Amniotic stem cell (primary cell): ENCODE measurements at places on chromosomes 16 and 17.
A peak's percentile ranks its signal among the peaks of the same experiment; 100 is the strongest.

DNA sequence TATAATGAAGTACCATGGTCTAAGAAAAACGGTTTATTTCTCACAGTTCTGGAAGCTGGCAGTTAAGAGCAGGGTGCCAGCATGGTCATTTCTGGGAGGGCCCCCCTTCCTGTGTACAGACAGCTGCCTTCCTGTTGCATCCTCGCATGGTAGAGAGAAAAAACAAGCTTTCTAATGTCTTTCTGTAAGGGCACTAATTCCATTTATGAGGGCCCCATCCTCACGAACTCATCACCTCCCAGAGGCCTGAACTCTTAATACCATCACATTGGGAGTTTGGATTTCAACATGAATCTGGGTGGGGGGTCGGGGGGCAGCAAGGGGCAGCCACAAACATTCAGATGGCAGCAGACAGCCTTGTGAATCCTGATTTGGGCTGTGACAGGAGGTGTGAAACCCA, 149.7 kb downstream of the CCDC182 start:
- DNase-seq: no peak

GRCh38 chr16:4064950-4065352, 51.3 kb downstream of the ADCY9 start:
- DNase-seq: no peak

DNA sequence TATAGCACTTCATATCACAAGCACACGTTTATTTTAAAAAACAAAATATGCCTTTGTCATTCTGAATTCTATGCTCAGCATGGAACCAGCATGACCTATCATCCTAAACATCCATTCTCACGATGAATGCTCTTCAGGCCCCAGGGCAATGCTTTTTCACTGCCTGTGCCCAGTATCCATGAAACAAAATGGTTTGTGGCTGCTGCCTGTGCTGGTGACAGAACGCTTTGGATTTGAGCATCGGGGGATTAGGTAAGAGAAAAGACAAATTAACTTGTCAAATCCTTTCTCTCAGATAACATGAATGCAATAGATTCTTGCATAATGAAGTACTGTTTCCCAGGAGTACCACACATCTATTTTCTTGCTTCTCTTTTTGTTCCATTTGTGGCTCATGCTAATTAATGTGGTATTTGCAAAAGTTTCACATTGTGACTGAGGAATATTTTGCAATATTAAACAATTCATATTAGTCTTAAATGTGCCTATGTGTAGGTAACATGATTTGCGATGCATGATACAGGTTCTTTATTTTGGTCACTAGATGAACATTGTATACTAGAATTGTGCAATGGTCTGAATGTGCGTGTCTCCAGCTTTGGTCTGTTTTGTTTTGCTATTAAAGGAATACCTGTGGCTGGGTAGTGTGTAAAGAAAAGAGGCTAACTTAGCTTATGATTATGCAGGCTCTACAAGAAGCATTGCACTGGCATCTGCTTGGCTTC, 25.8 kb upstream of the SRSF1 start:
- no peak for DNase-seq

GRCh38 chr16:70647441-70648359, 1.3 kb downstream of the IL34 start:
- no peak for DNase-seq

- no peak for DNase-seq
Observed at GRCh38 chr16:60905811-60906210, 1130.4 kb downstream of the CDH8 start.

GRCh38 chr17:81091774-81092517, 57.0 kb downstream of the BAIAP2 start:
- no peak for DNase-seq

GRCh38 chr16:75113541-75114121, 2.9 kb downstream of the LDHD start:
- DNase-seq: no peak

DNA sequence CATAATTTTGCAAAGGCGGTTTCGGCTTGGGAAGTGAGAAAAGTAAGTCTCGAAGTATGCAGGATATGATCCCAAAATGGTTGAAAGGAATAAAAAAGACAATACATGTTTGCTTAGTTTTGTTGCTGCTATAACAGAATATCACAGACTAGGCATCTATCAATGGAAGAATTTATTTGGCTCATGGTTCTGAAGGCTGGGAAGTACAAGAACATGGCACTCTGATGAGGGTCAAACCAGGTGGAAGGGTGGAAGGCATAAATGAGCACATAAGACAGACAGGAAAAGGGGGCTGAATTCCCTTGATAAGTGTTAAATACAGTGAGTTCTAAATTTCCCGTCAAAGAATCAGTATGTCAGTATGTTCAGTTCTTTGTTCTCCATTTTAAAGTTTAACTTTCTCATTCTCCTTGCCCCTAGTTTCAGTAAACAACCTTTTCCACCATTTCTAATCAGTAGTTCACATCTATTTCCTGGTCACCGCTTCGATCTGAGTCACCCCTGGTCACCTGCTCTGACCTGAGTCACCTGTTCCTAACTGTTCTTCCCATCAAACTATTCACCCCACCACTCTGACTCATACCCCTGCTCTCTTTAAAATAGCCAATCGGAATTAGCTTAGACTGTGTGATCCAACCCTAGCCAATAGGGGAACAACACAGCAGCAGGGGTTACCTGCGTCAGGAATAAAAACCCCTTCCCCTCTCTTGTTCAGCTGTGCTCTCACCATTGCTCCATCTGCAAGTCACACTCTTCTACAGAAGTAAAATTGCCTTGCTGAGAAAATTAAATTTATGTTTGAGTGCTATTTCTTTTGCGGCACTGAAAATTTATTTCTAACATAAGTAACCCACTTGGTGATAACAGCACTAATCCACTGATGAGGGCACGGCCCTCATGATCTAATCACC, 240.8 kb downstream of the STX8 start:
- DNase-seq: no peak

DNA sequence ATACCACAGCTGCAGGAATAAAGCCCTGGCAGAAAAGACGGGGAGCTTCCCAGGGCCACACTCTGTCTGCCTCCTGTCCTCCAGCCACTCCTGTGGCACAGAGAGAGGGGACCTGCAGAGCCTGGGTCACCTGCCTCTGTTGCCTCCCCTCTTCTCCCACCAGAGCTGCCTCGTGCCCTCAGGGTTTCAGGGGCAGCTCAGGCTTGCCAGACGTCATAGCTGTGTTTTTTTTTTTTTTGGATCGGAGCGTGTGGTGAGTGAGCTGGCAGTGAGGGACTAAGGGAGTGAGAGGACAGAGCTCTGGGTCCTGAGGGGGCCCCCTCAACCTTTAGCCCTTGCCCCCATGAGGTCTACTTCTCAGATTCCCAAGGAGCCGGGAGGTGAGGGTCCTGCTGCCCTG, 2.1 kb downstream of the PIK3R6 start:
- DNase-seq: no peak

DNA sequence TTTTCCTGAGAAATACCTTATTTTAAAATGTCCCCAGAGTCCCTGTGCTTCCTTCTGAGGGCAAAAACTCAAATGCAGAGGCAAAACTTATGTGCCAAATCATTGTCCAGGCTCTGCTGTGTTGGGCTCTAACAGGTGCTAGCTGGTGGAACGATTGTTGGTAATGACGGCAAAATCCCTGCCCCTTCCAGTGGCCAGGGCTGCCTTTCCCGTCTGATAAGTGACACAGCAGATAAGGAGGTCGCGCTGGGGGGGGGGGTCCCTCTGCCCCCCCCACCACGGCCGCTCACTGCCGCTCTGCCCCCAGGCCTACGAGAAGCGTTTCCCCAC, 29.1 kb downstream of the SEC14L5 start:
- no peak for DNase-seq

DNA sequence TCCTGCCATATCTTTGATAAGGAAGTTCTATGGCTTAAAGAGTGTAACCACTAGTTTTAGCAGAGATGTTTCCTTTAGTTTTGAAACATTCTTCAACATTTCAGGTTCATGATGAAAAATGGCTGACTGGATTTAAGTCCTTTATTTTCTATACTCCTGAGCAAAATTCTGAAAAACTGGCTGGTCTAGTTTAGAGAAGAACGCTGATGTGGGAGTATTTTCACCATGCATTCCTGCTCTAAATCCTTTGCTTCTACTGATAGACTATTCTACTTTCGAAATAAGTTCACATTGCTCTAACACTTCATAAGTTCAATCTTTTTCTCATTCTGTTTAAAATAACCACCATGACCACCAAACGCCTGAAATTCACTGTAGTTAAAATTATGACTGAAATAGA, 281.9 kb downstream of the FTO start:
- DNase-seq: no peak

- DNase-seq: peak; percentile 68
Observed at GRCh38 chr17:14308965-14309879, 8.3 kb downstream of the HS3ST3B1 start.

DNA sequence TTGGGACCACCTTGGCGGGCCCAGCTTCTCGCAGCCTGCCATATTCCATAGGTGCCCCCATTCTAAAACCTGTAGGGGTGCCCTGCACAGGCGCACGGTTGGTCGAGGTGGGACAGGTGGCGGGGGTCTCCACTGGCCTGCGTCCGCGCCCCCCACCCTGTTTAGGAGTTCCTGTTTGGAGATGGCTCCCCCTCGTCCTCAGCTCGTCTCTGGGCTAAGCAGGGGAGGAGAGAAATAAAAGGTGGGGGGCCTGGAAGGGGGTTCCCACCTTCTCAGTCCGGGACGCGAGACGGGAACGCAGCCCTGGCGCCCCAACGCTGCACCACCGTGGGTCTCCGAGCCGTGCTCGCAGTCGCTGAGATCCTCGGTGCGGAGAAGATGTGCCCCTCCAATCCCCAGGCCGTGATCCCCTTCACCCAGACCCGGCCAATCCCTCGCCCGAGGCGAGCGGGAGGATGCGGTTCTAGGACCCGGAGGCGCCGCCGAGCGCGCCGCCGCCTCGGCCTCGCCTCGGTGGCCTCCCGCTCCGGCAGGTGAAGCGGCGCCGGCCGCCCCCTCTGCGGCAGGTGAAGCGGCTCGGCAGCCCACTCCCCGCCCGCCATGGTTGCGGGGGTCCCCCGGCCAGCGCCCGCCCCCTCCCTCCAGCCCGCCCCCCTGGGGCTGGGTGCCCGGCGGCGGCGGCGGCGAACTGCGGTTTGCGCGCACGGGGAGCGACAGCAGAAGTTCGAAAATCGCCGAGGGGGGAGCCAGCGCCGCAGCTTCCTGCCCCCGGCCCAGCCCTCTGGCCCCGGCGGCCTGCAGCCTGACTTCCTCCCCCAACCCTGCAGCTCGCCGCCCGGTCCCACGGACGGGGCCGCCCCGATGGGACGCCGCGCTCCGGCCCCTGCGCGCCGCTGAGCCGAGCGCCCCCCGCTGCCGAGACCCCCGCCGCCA, at the start of gene FMNL1:
Gene FMNL1, plus strand, starts transcription at position 805 of the 933 bp plus-strand sequence. CDS start 240 bp downstream, outside the sequence.
- no peak for DNase-seq

- DNase-seq: no peak
Observed at GRCh38 chr17:40005520-40005919, 9.7 kb upstream of the CSF3 start.

GRCh38 chr16:12265108-12265507, 288.6 kb downstream of the SNX29 start:
- no peak for DNase-seq

DNA sequence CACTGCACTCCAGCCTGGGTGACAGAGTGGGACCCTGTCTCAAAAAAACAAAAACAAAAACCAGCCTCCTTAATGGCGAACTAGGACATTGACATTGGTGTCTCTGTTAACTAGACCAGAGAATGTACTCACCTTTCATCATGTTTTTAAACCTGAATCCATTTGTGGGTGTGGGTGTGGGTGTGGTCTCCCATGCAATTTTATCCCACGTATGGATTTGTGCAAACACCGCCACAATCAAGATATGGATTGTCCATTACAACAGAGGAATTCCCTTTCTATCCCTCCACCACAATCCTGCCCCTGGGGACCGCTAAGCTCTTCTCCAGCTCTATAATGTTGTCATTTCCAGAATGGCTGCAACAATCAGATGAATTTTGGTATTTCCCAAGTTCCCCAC, 49.9 kb downstream of the DNAH17 start:
- DNase-seq: no peak

GRCh38 chr16:19184823-19185509, 16.9 kb downstream of the SYT17 start:
- DNase-seq: no peak

- DNase-seq: no peak
Observed at GRCh38 chr17:46000757-46001156, 1.7 kb downstream of the STH start.

DNA sequence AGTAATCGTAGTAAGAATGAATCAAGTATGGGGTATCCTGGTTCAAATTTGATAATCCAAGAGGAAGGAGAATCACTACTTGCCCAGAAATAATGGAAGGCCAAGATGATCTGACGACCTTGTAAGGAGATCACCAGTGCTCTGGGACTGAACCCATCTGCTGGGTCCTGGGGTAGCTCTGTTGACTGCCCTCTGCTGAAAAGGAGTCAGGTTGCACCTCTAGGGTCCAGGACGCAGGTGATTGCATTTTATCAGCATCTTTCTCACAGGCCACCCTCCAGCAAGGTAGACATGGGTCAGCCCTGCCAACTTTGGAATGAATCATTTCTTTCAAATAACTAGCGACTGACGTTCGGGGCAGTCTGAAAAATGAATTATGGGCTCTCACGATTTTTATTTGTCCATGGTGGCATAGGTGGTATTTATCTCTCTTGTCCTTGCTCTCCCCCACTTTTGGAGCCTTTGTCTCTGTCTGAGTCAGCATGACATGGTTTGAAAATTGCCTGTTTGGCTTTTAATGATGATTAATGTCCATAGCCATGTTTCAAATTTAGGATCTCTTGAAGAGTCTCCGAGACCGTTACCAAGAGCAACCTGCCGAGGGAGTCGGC, 163.7 kb downstream of the MSI2 start:
- DNase-seq: no peak

DNA sequence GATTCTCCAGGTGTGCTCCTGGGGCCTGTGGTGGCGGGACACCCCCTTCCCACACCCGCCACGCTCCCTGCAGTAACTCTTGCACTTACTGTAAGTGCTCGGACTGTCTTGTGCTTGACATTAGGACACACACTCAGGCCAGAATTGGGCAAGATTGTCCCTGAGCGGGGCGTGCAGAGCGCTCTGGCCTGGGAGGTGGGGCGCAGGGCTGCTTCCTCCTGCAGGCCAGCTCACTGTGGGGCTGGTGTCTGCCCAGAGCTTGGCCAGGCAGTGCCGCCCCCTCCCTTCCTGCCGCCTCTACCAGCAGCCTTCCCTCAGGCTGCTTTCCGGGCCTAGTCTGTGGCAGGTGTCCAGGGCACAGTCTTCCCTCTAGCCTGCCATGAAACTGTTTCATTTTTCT, 6.1 kb upstream of the ATP6V0C start:
- no peak for DNase-seq

GRCh38 chr17:14330492-14330962, 29.6 kb downstream of the HS3ST3B1 start:
- DNase-seq: no peak

- no peak for DNase-seq
Observed at GRCh38 chr17:21249920-21250703, 3.1 kb downstream of the NATD1 start.
